HT-29 (cell line): ENCODE measurements at places on chromosomes 12 and 14.

DNA sequence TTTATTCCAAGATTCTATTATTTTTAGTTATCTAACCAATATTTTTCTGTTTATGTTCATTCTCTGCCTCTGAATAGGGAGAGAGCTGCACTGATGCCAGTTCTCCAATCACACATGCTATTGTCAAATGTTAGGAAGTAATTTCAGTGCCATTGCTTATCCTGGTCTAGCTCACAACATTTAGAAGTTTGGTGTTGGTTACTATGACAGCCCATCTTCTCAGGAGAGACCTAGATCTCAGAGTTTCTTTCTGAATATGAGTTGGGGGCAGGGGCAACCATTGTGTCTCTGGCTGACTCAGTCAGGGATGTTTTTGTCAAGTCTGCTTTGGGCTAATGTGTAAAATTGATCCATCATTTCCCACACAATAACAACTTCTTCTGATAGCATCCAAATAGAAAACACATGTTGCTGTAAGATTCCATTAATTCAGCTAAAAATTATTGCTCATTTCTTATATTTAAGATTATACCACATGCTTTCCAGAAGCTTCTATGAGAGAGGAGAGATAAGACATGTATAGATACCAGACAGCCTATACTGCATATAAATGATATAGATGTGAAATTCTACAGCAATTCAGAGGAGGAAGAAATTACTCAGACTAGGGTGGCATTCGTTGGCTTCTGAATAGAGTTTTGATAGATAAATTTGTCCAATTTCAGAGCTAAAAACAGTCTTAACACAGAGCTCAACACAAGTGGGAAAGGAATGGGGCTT, 64.8 kb downstream of the DACT1 start:
- no peak for DNase-seq

GRCh38 chr12:52874573-52875435, 26.0 kb upstream of the KRT78 start:
- DNase-seq: peak; percentile 0

DNA sequence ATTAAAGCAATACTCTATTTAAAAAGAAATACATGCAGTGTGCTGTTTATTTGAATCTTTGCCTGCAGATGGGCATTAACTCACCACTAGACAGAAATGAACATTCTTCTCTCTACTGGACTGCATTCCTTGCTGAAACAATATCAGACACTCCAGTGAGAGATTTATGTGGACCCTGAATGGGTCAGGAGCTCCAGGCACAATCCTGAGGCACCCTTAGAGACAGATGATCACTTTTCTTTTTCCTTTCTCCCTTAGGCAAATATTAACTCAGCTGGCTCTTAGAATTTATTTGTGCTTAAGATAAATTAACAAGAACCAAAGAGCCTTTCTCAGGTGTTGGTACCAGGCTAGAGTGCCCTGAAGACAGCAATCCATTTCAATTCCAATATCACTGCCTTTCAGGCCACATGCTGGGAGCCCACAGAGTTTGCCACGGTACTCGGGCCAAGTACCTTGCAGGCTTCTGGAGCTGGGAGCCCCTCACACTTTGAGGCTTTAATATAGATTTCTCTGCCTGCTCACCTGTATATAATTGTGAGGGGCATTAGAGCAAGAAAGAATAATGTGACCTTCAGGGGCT, 173.0 kb downstream of the EMP1 start:
- no peak for DNase-seq

- no peak for DNase-seq
These were observed 1.8 kb downstream of the AKAP5 start for GRCh38 chr14:64467101-64467500.

- DNase-seq: peak; percentile 64
These were observed 67.0 kb downstream of the ARF6 start for GRCh38 chr14:49959822-49960408.
